ENCODE measurements at places on chromosomes 3 and 15.

DNA sequence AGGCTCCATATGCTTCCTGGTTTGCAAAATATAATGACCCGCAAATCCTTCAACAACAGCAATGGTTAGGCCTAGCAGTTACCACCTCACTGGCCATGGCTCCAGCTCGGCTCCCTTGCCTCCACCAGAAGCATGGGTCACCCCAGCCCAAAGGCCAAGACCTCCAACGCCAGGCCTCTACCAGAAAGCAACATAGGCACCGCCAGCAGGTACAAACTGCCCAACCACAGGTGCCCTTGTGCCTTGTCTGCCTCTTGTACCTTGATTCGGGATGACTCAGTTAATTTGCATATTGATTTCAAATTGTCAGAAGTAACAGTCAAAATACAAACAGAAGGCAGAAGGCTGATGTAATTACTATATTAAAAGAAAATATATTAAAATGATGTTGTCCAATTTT lies 124.7 kb downstream of the IL5RA start:
- DNase-seq: no peak

GRCh38 chr3:50930371-50931208 lies 255.9 kb downstream of the DOCK3 start:
- DNase-seq: no peak

DNA sequence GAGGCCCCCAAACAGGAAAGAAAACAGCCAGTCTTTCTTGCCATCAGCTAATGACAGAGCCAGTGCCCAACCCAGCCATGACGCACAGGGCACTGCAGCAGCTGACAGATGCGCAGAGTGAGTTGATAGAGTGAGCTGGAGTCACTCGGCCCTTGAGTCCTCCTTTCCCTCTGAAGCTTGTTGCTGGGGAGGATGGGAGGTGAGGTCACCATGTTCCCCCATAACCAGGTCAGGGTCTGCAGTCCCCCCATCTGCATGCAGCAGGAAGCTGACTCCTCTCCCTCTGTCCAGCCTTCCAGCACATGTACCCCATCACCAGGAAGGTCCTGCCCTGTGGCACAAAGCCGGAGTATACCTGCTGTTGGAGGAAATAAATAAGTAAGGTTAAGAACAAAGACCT lies 174.6 kb downstream of the ABHD5 start:
- no peak for DNase-seq

- DNase-seq: no peak
Measured at GRCh38 chr15:39961051-39961450, 27.1 kb downstream of the EIF2AK4 start.

DNA sequence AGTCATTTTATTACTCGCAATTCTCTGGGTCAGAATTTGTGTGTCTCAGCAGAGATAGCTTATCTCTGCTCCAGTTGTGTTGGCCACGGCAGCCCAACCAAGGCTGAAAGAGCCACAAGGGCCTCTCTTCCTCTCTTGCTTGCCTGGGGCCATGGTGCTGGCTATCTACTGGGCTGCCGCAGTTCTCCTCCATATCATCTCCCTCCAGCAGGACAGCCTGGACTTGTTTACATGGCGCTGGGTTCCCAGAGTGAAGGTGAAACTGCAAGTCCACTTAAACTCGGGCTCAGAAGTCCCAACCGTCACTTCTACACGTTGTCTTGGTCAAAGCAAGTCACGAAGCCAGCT lies 134.8 kb downstream of the UACA start:
- DNase-seq: no peak

- DNase-seq: no peak
Measured at GRCh38 chr3:4850928-4851265, 128.3 kb upstream of the BHLHE40 start.

DNA sequence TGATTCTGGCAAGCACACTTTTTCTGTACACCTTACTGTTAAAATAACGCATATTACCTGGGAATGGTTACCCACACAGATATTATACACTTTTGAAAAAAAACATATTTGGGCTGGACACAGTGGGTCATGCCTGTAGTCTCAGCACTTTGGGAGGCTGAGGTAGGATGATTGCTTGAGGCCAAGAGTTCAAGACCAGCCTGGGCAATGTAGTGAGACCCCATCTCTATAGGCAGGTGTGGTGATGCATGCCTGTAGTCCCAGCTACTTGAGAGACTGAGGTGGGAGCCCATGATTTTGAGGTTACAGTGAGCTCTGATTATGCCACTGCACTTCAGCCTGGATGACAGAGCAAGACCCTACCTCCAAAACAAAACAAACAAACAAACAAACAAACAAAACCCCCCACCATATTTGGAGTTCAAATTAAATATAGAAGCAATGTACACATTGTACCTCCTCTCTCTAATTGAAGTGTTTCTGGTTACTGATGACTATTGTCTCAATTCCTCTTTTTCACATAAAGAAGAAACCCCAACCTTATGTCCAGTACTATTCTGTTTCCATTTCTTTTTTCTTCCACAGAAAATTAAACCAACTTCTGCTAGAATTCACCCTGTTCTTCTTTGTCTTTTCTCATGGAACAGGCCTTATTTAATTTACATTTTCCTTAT lies 152.6 kb upstream of the UMPS start:
- no peak for DNase-seq

Data from WERI-Rb-1 (cell line).